Cortex of kidney (tissue), 1 donor: ENCODE measurements at places on chromosomes 2 and 18.

- no peak for DNase-seq
Observed at GRCh38 chr18:63878925-63879324, 8.6 kb upstream of the SERPINB2 start.

DNA sequence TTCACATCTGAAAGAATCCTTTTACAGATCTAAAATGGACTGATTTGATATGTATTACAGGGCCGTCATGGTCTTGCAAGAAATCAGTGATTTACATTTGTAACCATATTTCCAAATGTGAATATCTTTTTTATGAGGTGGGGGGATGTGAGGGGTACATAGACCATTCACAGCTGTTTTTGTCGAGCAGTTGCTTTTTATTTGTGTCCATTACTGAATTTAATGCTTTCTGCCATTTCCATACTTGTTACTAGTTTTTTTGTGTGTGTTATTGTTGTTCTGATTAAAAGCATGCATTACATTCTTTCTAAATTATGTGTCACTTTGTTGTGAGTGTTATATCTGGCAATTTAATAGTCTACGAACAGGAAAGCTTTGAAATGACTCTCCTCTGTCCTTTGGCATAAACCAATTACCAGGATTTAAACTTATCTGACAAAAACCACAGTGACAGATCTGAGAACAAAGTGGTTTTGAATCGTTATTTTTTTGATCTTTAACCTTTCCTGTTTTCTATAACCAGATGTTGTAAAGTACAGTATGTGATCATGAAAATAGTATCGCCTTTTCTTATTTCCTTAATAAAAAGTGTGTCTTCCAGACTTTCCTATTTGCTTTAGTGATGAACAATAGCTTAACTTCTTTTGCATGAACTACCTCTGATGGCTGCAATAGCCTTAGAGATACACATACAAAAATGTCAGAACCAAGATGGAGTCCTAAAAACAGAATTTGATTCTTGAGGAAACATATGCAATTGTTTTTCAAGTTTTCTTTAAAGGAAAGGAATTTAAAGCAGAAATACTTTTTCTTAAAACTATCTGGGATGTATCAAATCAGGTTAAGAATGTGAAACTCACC lies 354.2 kb upstream of the ACVR2A start:
- no peak for DNase-seq

GRCh38 chr2:128626760-128627511 lies 308.3 kb upstream of the HS6ST1 start:
- DNase-seq = no peak

GRCh38 chr18:34729264-34729663 lies 19.2 kb downstream of the DTNA start:
- DNase-seq = no peak

- no peak for DNase-seq
Observed at GRCh38 chr2:134433979-134434378, 180.1 kb downstream of the MGAT5 start.

DNA sequence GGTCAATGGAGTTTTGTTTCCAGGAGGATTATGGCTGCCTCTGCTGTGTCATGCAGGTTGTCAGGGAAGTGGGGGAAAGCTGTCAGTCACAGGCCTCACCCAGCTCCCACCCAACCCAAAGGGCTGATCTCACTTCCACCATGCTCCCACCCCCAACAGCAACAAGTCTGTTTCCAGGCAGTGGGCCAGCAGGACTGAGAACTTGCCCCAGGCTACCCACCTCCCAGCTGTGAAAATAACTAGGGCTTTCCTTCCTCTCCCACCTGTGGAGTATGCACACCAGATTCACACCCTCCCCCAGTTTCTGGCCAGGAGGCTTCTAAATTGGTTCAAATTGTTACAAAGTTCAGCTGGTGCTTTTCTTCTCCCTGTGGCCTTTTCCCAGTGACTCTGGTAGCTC lies 95.6 kb upstream of the ACVR1 start:
- no peak for DNase-seq

- DNase-seq = no peak
Observed at GRCh38 chr2:121342751-121343150, 57.7 kb upstream of the TFCP2L1 start.

GRCh38 chr2:209993968-209994367 lies 8.5 kb upstream of the RPE start:
- no peak for DNase-seq

DNA sequence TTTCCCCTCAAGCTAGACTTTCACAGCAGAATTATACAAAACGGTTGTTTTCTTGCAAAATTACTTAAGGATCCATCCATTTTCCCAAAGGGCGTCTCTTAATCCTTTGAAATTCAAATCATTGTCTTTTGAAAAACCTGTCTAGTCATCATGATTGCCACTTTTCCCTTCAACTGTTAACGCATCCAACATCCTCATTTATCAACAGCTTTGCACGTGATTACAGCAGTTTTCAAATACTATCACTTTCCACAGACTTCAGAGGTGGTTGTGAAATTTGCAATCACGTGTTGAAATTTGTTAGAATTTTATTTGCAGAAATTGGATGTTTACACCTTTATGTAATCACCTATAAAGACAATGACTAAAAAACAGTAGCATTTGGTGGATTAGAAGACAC lies 304.4 kb upstream of the SLC39A10 start:
- DNase-seq = no peak

DNA sequence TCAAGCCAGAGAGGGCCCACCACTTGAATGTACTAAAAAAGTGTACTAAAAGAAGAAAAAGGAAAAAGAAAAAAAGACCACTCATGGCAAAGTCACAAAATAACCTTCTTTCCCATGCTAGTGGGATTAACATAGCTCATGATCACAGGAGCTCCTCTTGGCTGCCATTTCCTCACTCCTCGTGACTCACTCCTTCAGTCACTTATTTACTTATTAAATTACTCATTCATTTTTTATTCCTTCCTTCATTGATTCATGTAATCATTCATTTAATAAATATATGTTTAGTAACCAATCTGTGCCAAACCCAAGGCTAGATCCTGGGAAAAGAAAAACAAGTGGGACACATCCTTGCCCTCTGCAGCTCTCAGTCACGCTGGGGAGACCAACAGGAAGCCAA lies 300.5 kb downstream of the INSIG2 start:
- DNase-seq = no peak

- no peak for DNase-seq
Observed at GRCh38 chr18:77668219-77668618, 418.6 kb downstream of the GALR1 start.

DNA sequence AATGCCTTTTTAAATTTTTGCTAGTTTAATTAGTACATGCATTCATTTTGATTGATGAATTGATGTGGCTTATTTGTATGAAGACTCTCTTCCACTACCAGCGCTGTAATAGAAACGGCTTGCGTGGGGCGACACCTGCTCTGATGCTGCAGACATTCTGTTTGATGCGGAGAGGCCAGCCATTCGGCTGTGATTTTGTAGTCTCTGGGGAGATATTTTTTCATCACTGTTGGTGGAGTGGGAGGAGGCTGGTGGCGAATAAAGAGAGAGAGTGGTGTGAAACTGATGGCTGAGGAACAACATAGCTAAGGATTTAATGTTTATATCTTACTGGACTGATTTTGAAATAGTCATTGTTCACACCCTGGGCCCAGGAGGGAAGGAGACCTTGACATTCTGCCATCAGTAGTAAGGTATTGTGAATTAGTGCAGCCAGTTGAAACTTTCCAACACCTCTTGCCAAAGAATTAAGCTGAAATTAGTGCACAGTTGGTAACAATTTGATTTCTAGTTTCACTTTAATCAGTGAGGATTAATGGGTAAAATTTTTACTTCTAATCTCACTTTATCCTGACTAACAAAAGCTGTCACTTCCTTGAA lies 224.1 kb downstream of the MTX2 start:
- DNase-seq = no peak

GRCh38 chr2:105732101-105732500 lies 12.6 kb upstream of the NCK2 start:
- DNase-seq = no peak

- no peak for DNase-seq
Observed at GRCh38 chr2:16293398-16293797, 353.0 kb downstream of the MYCN start.

DNA sequence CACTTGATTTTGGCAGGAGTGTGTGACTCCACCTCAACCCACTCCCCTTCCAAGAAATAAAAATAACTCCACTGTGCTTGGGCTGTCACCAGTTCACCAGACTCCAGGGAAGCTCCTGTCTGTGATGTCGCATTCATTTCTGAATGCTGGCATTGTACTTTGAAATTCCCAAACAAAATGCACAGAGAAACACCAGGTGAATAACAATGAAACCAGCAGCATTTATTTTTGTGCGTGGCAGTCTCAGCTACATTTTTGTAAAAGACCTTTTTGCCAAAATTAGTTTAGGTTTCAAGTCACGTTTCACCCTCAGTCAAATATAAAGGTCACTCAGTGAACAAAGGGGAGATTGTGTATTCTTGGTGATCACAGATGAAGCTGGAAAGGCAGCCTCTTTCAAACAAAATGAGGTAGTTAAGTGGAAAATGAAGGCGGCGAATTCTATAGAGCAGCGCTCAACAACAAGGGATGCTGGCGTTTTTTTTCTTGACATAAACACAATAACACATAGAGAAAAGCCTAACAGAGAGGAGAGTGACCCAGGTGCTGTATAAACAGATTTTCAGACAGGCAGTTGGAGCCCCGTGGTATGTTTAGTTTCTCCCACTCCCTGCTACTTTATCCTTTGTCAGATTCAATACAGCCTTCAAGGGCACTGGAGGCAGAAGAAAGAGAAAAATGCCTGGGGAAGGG lies 210.3 kb upstream of the GCFC2 start:
- no peak for DNase-seq

DNA sequence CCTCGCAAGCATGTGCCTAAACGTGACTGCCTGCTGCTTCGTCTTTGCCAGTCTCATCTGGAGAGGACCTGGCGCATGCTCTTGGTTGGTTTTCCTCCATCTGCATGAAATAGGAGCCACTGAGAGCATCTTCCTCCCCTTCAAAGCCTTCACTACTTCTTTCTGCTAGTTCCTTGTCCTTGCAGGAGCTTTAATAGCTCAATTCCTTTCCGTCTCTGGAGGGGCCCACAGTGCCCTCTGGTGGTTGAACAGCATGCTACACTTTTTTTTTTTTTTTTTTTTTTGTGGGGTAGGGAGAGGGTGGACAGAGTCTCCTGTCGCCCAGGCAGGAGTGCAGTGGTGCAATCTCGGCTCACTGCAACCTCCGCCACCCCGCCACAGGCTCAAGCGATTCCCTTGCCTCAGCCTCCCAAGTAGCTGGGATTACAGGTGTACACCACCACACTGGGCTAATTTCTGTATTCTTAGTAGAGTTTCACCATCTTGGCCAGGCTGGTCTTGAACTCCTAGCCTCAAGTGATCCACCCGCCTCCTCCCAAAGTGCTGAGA lies 59.6 kb downstream of the SP110 start:
- DNase-seq = no peak

- no peak for DNase-seq
Observed at GRCh38 chr2:162838136-162838497, 450 bp downstream of the KCNH7 start.

DNA sequence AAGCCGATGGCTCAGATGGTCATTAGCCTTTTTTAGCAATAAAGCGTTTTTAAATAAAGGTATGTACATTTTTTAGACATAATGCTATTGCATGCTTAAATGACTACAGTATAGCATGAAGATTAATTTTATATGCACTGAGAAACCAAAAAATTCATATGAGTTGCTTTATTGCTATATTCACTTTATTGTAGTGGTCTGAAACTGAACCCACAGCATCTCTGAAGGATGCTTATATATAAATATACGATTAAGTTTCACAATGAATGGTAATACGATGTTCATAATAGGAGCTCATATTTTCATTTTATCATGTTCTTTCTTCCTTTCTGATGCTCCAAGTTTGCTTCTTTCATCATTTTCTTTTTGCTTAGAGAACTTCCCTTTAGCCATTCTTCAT lies 132.8 kb downstream of the DNAH6 start:
- no peak for DNase-seq

DNA sequence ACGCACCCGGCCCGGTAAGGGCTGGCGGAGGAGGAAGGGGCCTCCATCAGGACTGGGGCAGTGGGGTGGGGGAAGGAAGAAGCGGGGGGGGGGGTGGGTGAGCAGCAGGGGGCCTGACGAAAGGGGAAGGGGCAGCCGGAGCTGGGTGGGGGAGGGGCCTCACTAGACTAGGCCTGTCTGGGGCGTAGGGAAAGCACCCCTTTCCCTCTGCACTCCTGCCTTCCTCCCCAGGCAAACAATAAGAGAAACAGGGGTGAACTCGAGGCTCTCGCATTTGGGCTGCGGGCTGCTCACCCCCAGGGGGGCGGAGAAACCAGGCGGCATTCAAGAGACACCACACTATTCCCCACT lies 82.7 kb upstream of the POMC start:
- no peak for DNase-seq

DNA sequence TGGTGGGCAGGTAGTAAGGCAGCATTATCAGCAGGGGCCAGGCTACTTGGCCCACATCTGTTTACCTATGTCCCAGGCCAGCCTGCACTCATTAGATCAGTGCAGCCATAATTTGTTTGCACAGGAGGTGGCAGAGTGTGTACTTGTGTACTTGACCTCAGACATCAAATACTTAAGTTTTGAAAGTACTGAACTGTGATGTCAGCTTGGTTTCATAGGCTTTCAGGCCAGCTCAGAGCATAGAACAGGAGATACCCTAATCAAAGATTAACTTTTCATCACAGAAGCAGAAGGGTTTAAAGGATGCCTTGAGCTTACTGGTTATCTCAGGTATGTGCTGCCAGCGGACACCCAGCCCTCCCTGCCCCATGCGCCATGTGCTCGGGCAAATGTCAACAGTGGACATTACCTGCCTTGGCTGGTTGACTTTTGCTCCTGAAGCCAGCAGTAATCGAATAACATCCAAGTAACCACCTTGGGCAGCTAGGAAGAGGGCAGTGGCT lies 33.2 kb downstream of the ANKRD29 start:
- no peak for DNase-seq

GRCh38 chr2:241136661-241137260 lies 12.5 kb downstream of the PASK start:
- no peak for DNase-seq

DNA sequence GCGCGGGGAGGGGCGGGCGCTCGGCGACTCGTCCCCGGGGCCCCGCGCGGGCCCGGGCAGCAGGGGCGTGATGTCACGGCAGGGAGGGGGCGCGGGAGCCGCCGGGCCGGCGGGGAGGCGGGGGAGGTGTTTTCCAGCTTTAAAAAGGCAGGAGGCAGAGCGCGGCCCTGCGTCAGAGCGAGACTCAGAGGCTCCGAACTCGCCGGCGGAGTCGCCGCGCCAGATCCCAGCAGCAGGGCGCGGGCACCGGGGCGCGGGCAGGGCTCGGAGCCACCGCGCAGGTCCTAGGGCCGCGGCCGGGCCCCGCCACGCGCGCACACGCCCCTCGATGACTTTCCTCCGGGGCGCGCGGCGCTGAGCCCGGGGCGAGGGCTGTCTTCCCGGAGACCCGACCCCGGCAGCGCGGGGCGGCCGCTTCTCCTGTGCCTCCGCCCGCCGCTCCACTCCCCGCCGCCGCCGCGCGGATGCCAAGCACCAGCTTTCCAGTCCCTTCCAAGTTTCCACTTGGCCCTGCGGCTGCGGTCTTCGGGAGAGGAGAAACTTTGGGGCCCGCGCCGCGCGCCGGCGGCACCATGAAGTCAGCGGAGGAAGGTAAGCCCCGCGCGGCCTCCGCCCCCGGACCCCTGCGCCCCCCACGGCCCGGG lies at the start of gene NFATC1:
NFATC1 (plus strand) TSS at position 170 of the 644 bp plus-strand sequence; CDS start at position 465, 295 bp downstream.
- DNase-seq = no peak

- DNase-seq = no peak
Observed at GRCh38 chr2:12303181-12304030, 413.3 kb upstream of the TRIB2 start.

- no peak for DNase-seq
Observed at GRCh38 chr2:68740400-68740914, 5.8 kb downstream of the ARHGAP25 start.

- no peak for DNase-seq
Observed at GRCh38 chr2:140144611-140145010, 1364.4 kb upstream of the NXPH2 start.
